ENCODE measurements at places on chromosomes 2 and 18.

DNA sequence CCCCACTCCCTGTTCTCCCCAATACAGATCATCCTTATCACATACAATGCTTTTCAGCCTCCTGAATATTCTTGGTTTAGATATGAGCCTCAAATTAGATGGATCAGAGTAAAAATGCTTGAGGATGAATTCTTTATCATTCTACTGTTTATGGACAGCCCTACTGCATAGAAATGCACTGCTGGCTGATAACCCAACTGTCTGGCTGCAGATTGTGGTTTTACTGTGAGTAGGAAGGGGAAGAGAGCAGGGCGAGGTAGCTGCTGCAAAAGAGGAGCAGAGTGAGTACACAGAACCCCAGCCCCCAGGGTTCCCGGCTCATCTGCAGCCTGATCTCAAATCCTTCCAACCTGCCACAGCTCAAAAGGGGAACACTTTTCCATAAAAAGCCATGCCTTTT lies 29.4 kb upstream of the NCOA1 start:
- no peak for DNase-seq

GRCh38 chr2:171124541-171124940 lies 36.2 kb downstream of the TLK1 start:
- no peak for DNase-seq

DNA sequence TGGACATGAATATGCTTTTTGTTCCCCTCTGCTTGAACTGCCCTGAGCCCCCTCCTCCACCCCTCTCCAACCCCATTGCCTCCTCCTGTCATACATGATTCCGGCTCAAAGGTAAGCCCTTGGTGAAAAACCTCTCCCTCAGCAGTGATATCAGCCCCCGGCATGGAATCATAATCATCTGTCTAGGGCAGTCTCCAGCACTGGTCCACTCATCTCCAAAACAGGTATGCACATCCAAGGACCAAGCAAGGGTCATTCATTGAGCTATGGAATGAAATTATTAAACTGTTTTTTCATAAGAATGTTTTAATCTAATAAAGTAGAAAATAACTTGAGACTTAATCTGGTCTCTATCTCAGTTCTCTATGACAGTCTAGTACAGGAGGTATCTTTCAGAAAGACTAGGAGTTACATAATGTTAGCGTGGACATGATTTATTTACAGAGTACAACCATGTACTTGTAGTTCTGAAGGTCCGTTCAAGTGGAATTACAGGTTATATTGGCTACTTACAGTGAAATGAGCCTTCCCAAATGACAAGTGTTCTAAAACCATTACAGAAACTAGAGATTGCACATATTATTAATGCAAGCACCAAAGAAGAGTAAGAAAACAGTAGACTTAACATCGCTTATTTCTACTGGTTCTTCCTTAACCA lies 75.2 kb downstream of the ACVR1 start:
- DNase-seq: no peak

DNA sequence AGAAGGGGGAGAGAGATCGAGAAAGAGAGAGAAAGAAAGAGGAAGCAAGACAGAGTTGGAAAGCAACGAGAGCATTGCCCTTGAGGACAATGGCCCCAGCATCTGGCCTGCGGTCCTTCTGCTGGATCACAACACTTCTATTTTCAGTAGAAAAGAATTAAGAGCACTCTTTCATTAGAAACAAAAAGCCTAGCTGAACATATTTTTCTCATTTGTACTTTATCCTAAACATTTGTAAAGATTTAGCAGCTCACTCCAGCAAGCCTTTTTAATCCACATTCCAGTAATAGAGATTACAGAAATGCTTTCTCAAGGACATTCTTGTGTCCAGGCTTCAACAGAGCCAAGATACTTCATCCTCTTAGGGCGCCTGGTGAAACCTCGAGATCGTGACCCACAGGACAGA lies 31.6 kb upstream of the AFF3 start:
- DNase-seq: no peak

- no peak for DNase-seq
Observed at GRCh38 chr2:108212671-108213070, 27.1 kb upstream of the SULT1C3 start.

DNA sequence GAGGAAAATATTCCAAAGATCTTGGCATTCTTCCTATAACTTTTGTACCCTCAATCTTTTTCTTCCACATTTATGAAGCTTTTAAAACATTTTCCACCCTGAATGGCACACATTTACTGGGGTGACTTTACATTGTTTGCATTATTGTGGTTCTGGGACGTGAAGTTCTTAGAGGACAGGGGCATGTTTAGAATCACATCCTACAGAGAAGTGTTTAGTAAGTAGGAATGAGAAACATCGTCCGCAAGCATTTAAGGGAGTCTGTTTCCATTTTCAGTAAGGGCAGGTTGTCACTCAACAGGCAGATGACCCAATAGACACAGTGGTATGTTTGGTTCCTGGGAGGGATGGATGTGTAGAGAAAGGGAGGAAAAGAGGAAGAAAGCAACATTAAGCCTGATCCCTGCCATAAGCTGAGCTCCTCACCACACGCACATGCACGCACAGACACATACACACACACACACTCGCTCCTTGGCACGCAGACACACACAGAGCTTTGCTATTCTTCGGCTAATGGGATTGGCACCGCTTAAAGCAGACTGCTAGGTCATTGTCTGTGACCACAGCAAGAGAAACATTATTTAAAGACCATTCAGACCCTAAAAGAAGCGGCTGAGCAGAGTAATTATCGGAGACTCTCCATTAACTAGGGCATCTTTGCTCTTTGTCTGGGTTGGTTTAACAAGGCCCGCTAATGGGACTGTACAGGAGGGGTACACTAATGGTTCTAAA lies 14.2 kb upstream of the PLEKHM3 start:
- no peak for DNase-seq

- no peak for DNase-seq
Observed at GRCh38 chr18:58388736-58389135, 240.2 kb downstream of the ALPK2 start.

- no peak for DNase-seq
Observed at GRCh38 chr2:43472527-43473194, 123.2 kb downstream of the THADA start.

- DNase-seq: no peak
Observed at GRCh38 chr2:134982603-134983002, 64.0 kb downstream of the CCNT2 start.

DNA sequence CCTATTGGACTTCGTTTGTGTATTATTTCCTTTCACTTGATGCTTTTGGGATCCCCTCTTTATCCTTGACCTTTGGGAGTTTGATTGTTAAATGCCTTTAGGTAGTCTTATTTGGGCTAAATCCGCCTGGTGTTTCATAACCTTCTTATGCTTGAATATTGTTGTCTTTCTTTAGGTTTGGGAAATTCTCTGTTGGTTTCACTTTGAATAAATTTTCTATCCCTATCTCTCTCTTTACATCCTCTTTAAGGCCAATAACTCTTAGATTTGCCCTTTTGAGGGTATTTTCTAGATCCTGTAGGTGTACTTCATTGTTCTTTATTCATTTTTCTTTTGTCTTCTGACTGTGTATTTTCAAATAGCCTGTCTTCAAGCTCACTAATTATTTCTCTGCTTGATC lies 354.7 kb downstream of the PARD3B start:
- DNase-seq: no peak

GRCh38 chr2:216546641-216547403 lies 48.2 kb downstream of the RPL37A start:
- no peak for DNase-seq
